ENCODE measurements at places on chromosomes 5 and 9. TPM values are rescaled to one million over a fixed set of nuclear protein-coding genes. Genes with fewer than 3 reads are reported as not detected.

- no peak for DNase-seq
Observed at GRCh38 chr9:111423389-111423788, 60.8 kb downstream of the ECPAS start.

DNA sequence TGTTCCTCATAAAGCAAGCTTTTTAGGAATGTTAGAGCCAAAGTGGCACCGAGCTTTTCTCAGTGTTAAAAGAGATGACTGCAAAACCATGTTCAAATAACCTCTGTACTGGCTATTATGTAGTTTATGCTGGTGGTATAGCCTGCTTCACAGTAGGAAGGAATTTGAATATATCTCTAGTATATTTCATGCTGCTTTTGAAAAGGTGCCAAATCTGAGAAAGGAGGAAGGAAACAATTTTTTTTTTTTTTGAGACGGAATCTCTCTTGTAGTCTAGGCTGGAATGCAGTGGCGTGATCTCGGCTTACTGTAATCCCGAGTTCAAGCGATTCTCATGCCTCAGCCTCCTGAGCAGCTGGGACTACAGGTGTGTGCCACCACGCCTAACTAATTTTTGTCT, 13.5 kb downstream of the CREBRF start:
- DNase-seq = no peak

GRCh38 chr5:134449167-134449566, 37.5 kb upstream of the CDKN2AIPNL start:
- no peak for DNase-seq

The ROR2 gene
- total RNA-seq = 0.03 TPM

The ISL1 gene
- total RNA-seq = 1.9 TPM

Data from HT1080 (cell line).